ENCODE measurements at places on chromosomes 3 and 15.

GRCh38 chr15:96162322-96162721, 168.2 kb upstream of the NR2F2 start:
- DNase-seq: no peak

- DNase-seq: no peak
These were observed 136.0 kb upstream of the UBE2E2 start for GRCh38 chr3:23067116-23067515.

- no peak for DNase-seq
These were observed 121.9 kb downstream of the ATP10A start for GRCh38 chr15:25741256-25741580.

GRCh38 chr3:71652781-71653413, 69.4 kb upstream of the FOXP1 start:
- DNase-seq: peak; percentile 43

DNA sequence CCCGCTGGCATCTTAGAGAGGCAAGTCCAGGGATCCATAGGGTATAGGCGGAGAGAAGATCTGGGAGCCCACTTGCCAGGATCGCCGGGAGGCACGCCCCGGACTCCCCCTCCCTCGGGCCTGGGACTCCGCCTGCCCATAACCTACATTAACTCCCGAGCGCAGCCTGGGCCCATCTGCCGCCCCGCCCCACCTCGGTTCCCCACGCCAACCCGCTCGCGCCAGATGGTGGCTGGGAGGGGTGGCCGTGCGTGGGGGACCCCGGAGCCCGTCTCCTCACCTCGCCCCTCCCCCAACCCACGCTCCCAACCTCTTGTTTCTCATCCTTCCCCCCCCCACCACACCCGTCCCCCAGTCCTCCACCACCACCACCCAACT, 1.7 kb upstream of the DLL4 start:
- DNase-seq: peak; percentile 17

DNA sequence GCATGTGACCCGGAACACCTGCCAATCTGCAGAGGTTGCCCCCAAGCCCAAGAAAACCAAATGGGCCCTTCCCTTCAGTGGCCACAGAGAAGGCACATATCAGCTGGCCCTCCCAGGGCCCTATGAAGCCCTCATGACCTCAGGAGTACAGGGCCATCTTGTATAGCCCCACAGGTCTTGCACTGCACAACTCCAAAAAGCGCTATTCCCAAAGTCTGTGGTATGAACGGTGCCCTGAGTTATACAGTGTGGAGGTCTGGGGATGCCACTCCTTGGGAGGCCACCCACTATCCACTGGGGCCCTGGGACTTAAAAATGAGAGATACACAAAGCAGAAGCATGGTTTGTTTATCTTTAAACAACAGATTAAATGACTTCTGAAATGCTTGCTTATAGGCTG, 61.5 kb downstream of the CAPN7 start:
- no peak for DNase-seq

- DNase-seq: no peak
These were observed 31.9 kb upstream of the ZBED2 start for GRCh38 chr3:111627092-111627491.

DNA sequence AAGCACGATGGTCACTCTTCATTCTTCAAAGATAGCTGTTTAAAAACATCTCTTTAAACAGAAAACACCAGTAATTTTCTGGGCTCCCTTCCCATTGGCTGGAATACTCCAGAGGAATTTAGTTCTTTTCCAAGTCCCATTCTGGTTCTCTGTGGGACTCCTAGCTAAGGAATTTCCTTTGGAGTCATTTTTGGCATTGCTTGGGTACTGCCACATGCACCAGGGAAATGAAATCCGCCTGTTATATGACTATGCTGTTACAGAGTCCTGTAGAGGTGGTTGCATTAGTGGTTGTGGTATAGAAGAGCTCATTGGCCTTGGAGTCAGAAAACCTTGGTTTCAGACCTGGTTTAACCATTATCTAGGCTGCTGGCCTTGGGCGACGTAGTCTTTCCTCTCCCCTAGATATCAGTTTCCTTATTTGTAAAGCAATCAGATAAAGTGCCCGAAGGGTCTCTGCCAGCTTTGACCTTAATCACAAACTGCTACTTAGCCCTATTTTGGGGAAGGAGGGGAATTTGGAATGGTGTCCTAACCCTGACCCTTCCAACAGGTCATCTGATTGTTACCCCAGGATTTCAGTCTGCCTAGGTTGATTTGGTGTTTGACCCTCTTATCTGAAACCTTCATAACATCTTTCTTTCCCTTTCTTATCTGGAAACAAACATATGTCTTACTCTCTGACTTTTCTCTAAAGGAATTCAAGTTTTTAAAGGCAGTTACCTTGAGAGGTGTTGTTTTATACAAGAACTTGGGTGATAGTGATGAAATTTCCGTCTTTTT, 13.4 kb downstream of the RTP1 start:
- no peak for DNase-seq

DNA sequence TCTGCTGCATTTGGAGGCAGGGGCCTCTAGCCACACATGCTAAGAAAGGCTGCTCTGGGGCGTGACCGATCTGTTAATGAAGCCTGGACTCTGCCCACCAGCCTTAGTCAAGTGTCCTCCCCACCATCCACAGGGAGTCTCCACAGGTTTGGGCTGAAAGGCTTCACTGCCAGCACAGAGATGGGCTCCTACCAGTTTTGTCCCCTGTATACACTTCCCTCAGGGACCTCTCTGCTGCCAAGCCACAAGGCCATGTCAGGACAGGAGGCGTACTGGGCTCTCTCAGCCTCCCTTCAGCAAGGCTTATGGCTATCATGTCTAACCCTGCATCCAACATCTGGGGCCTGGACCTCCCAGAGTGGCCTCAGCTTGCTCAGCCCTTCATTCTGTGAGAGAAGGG, 23.5 kb downstream of the KIF9 start:
- DNase-seq: no peak

GRCh38 chr15:30990446-30991254, 778 bp downstream of the MTMR10 start:
- peak; percentile 39 for DNase-seq

- no peak for DNase-seq
These were observed 30.6 kb downstream of the ACAD9 start for GRCh38 chr3:128910006-128910405.

DNA sequence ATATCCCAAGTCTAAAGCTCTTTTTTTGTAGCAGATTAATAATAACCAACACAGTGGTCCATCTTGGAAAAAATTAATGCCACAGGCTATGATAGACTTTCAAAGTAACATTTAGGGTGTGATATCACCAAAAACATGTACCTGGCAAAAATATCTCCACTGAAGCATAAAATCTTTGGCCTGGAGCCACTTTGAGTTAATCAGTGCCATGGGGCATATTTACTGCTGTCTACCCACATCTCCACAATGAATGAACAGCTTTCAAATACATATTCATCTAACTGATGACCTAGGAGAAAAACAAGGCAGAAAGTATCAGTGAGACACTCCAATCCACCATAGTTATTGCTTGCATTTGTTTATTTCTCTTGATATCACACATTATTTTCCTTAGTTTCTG, 296.0 kb upstream of the MDFIC2 start:
- no peak for DNase-seq

GRCh38 chr3:27293939-27294338, 75.2 kb downstream of the NEK10 start:
- no peak for DNase-seq

- DNase-seq: no peak
These were observed 4.3 kb upstream of the AP3B2 start for GRCh38 chr15:82714016-82714415.

DNA sequence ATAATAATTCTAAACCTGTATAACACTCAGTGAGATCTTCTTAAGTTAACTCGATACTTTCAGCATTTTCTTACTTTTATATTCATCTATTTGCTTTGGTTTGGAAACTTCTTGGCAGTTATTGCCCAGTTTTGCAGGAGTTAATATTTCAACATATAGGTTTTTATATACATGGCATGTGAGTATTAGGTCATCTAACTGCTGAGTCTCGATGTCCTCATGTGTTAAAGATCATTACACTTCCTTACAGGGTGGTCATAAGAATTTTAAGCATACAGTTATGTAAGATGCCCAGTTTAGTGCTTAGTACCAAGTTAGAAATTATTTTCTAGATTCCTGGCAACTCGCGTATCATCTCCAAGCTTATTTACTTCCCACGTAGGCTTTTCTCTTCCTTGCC, 62.9 kb downstream of the TMEM39A start:
- DNase-seq: no peak

- no peak for DNase-seq
These were observed 50.4 kb downstream of the KLF13 start for GRCh38 chr15:31377030-31377429.

DNA sequence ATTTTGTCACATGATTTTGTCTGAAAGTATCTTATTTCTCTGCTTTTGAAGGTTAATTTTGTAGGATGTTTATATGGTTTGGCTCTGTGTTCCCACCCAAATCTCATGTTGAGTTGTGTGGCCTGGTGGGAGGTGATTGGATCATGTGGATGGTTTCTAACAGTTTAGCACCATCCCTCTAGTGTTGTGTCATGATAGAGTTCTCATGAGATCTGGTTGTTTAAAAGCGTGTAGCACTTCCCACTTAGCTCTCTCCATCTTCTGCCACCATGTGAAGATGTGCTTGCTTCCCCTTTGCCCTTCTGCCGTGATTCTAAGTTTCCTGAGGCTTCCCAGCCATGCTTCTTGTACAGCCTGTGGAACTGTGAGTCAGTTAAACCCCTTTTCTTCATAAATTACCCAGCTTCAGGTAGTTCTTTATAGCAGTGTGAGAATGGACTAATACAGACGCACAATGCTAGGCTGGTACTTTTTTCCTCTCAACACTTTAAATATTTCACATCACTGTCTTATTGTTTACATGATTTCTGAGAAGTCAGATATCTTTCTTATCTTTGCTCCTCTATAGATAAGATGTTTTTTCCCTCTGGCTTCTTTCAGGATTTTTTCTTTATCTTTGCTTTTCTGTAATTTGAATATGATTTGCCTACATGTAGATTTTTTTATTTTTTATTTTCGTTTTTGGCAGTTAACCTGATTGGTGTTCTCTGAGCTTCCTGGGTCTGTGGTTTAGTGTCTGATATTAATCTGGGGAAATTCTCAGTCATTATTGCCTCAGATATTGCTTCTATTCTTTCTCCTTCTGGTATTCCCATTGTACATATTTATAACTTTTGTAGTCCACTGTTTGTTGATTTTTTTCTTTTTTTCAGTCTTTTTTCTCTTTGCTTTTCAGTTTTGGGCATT, 22.2 kb downstream of the BTD start:
- DNase-seq: no peak

DNA sequence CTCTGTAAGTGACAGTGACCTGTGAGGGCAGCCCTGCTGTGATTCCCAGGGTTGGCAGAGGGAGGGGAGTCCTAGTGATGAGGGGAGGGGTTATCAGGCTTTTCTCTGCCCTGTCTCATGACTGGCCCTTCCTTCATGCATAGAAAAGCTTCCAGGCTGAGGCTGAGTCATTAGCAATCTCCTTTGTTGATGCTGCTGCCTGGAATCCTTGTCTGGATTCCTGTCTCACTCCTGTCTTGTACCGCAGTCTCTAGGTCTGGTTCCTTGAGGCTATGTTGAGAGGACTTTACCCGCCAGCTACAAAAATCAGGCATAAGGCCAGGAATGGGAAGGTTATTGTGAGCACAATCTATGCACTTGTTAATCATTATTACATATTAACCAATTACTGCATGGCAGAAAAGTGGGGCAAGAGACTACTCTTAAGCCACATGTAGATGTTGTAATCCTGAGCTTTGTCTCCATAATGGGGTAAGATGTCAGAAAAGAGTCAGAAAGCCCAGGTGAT, 7.2 kb downstream of the KLHL6 start:
- no peak for DNase-seq

- no peak for DNase-seq
These were observed 187.3 kb upstream of the ZNF385D start for GRCh38 chr3:21938267-21938681.

GRCh38 chr3:71681224-71681668, 44.0 kb downstream of the EIF4E3 start:
- DNase-seq: no peak

DNA sequence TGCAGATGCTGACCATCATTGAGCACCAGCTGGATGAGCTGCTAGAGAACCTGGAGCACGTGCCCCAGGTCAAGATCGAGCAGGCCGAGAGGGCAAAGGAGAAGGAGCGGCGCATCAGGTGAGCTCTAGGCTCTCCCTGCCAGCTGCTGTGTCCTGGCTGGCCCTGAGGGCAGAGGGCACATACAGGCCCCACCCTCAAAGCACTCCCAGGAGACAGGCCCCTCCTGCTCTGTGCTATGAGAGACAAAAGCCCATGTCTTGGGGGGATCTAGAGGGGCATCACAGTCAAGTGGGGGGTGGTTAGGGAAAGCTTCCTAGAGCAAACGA, 39.5 kb downstream of the CFAP100 start:
- no peak for DNase-seq

GRCh38 chr3:153137626-153138025, 24.4 kb upstream of the RAP2B start:
- DNase-seq: no peak

- DNase-seq: no peak
These were observed 33.3 kb downstream of the FAM3D start for GRCh38 chr3:58633157-58633865.

DNA sequence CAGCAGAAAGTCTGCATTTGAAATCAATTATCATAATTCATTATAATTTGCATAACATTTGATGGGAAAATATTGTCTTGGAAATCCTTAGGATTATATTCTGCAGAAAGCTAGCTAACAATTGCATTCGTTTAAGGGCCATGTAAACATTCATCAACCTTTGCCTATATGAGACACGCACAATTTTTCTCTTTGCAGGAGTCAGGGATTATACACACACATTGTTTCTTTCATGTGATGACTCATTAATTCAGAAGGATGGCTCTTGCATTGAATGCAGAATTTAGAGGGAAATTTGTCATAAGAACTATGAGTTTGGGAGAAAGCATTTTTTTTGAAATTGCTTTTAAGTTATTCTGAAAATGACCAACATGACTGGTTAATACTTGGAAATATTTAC, 844.7 kb downstream of the DIPK2A start:
- DNase-seq: no peak

DNA sequence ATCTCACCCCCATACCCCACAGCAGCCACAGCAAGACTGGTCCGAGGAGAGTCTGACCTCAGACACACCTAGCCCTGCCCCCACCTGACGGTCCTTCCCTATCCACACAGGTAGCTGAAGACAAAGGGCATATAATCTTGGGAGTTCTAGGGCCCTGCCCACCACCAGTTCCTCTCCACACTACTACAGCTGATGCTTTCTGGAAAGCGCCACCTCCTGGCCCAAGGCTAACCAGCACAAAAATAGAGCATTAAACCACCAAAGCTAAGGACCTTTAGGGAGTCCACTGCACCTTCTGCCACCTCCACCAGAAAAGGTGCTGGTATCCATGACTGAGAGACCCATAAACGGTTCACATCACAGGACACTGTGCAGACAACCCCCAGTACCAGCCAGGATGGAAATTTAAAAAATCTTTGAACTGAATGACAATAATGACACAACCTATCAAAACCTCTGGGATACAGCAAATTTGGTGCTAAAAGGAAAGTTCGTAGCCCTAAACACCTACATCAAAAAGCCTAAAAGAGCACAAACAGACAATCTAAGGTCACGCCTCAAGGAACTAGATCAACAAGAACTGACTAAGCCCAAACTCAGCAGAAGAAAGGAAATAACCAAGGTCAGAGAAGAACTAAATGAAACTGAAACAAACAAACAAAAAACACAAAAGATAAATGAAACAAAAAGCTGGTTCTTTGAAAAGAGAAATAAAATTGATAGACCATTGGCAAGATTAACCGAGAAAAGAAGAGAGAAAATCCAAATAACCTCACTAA, 122.1 kb upstream of the TPRG1 start:
- no peak for DNase-seq
